ENCODE measurements at places on chromosomes 11 and 22. TPM values are rescaled to one million over a fixed set of nuclear protein-coding genes. Genes with fewer than 3 reads are reported as not detected.

DNA sequence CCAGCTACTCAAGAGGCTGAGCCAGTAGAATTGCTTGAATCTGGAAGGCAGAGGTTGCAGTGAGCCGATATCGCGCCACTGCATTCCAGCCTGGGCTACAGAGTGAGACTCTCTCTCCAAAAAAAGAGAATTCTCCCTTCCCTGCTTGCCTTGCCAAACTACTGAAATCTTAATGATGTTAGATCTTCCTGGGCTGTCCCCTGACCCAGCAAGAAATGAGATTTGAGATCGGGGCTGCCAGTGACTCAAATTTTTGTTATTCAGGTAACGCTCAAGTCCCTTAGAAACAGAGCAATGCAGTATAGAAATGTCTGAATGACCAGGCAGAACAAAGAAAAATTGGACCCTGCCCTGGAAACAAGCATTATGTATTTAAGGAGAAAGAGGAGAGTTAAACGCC, 4.0 kb upstream of the RBFOX2 start:
- no peak overlapping the region for H3K27ac ChIP-seq
- H3K4me1 ChIP-seq = peaks cover 22% of the 10 kb centered on the region
- H3K4me3 ChIP-seq = no peak overlapping the region
- no peaks in the 10 kb centered on the region for H3K27me3 ChIP-seq
- DNase-seq = no peak
- no peaks in the 10 kb centered on the region for H3K36me3 ChIP-seq

DNA sequence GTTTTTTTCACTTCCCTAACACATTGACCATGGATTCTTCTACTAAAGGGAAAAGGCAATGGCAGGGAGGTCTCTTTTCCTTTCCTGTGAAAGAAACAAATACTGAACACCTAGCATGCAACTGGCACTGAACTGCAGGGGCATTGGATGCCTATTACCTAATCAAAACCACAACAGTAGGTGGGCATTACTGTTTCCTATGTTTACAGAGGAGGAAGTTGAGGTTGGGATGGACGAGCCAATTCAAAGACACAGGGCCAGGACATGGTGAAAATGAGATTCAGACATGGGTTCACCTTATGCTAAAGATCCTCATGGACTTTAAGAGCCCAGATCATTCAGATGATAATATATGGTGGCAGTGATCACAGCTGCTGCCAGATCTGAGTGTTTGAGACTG, 407.0 kb downstream of the MIAT start:
- no peak for DNase-seq
- H3K4me1 ChIP-seq = peaks cover 43% of the 10 kb centered on the region
- H3K27me3 ChIP-seq = no peaks in the 10 kb centered on the region
- no peak overlapping the region for H3K27ac ChIP-seq
- no peaks in the 10 kb centered on the region for H3K36me3 ChIP-seq

DNA sequence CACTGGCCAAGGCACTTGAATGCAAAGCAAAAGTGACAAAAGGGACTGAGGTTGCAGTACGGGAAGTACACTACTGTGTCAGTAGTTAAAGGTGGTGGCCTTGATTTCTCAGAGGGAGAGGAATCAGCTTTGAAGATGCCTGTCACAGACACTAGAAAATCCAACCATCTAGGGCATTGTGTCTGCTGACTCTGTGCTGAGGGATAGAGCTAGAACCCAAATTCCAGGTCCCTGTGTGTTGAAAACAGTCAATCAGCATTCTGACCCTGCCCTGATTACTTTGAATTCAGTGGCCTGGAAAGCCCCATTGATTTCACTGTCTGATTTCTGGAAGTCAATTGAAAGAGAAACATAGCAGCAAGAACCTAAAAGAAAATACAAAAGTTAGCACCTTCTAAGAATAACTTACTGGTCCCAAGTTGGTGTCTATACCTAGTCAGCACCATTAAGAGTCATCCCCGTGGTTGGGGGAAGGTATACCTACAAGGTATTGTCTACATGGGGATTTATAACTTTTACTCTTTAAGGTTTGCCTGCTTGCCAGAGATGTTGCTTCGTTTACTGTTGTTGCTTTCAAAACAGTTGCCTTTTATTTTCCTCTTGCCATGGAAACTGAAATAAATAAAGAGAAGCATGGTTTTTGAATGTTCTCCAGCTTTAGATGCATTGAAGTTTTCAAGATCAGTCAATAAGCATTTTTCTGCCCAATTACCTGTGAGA, 97.3 kb downstream of the PDHX start:
- no peaks in the 10 kb centered on the region for H3K27me3 ChIP-seq
- DNase-seq = no peak
- no peaks in the 10 kb centered on the region for H3K36me3 ChIP-seq
- H3K27ac ChIP-seq = no peak overlapping the region

DNA sequence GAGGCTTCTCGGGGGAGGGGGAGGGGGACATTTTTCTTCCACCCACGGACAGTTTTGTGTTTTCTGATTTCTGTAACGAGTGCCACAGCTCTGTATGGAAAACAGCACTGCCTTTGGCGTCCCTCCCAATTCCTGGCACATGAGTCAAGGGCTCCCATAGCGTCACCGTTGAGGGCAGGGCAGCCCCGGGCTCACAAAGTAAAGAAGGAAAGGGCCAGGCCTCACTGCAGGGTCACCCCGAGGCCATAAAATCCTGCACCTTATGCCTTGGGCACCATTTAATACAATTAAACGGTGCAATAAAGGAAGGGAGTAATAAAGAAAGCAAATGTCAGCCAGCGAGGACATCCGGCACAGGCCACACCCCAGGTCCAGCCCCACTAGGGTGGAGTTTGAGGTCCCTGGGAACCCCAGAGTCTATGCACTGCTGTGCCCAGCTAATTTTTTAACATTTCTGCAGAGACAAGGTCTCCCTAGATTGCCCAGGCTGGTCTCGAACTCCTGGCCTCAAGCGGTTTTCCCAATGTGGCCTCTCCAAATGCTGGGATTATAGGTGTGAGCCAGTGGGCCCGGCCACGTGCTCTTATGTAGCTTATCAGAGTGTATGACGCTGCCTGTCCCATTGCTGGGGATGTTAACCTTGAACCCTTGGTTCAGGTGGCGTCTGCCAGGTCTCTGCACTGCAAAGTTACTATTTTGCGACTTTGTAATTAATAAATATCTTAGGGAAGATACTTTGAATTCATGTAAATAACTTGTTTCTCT, 13.6 kb upstream of the MUC2 start:
- H3K27ac ChIP-seq = no peak overlapping the region
- H3K4me3 ChIP-seq = no peak overlapping the region
- DNase-seq = no peak

- no peak for DNase-seq
- H3K4me3 ChIP-seq = peak overlapping the region; percentile 70
- H3K36me3 ChIP-seq = peaks cover 29% of the 10 kb centered on the region
- no peaks in the 10 kb centered on the region for H3K27me3 ChIP-seq
- H3K4me1 ChIP-seq = peaks cover 6% of the 10 kb centered on the region
- H3K27ac ChIP-seq = peak overlapping the region; percentile 88
Observed at GRCh38 chr22:37848587-37849088, 581 bp upstream of the EIF3L start.

DNA sequence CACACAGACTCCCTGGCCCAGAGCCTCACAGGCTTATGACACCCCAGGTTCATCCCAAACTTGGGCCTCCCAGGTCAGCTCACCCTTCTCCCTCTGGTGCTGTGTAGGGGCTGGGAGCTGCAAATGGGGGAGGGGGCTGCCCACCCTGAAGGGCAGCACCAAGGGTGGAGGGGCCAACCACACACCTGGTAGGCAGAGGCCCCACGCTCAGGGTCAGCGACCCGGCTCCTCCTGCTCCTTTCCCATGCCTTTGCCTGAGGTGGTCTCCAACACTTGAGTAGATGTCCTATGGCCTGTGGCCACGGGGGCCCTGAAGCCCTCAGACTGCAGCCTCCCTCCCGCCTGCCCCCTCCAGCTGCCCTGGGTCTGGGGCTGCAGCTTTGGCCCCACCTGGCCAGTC, 3.4 kb downstream of the DGCR6 start:
- DNase-seq = no peak
- H3K36me3 ChIP-seq = no peaks in the 10 kb centered on the region
- no peaks in the 10 kb centered on the region for H3K27me3 ChIP-seq
- H3K27ac ChIP-seq = no peak overlapping the region
- H3K4me1 ChIP-seq = no peaks in the 10 kb centered on the region

DNA sequence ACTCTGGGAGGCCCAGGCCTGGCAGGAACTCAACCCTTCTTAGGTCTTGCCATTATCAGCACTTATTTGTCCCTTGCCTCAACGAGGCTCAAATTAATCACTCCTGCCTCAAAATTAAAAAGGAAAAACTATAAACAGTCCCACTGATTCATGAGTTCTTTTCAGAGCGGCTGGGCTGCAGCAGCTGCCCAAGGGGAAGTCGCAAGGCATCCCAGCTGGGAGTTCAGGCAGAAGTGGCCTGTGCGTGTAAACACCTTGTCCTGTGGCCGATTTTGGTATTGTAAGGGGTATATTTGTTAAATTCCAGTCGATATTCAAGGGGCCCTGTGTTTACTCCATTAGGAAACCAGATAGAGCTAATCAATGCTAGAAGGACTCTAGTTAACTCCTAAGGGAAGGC, 213.9 kb upstream of the CADM1 start:
- no peak overlapping the region for H3K4me3 ChIP-seq
- H3K27ac ChIP-seq = no peak overlapping the region
- no peaks in the 10 kb centered on the region for H3K27me3 ChIP-seq
- no peaks in the 10 kb centered on the region for H3K36me3 ChIP-seq

- H3K4me3 ChIP-seq = no peak overlapping the region
- H3K27me3 ChIP-seq = no peaks in the 10 kb centered on the region
- H3K4me1 ChIP-seq = no peaks in the 10 kb centered on the region
- H3K36me3 ChIP-seq = no peaks in the 10 kb centered on the region
Observed at GRCh38 chr11:26572770-26573402, 823 bp upstream of the MUC15 start.

DNA sequence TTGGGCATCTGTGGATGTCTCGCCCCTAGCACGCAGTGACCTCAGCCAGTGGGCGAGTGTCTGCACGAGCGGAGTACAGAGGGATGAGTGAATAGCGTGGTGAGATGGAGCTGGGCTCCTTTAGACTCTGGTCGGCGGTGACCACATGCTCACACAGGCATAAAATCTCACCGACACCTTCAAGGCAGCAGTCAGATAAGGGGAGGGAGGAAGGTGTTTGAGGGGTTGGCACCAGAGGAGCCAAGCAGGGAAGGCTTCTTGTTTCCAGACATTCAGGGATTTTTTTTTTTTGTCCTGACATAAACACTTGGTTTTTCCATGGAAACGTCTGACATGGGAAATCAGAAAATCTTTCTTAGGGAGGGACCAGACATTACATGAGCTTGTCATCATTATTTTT, 35.8 kb downstream of the GRIK4 start:
- no peaks in the 10 kb centered on the region for H3K27me3 ChIP-seq
- peaks cover 8% of the 10 kb centered on the region for H3K4me1 ChIP-seq
- no peak for DNase-seq

DNA sequence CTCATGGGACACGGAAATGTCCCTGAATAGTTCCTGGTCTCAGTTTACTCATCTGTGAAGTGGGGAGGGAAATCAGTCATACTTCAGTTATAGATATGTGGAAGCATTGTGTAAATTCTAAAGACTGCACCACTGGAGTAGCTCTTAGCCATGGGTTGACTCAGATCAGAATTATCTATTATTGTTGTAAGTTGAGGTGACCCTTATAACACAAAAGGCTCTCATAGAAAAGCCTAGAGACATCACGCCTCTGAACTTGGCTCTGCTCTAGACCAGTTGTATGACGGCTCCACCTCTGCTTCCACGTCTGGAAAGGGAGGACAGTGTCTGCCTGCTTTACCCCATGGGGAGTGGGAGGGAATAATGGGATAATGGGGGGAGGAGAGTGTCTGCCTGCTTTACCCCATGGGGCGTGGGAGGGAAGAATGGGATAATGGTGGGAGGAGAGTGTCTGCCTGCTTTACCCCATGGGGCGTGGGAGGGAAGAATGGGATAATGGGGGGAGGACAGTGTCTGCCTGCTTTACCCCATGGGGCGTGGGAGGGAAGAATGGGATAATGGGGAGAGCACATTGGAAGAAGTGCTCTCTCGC, 98.2 kb downstream of the AMOTL1 start:
- H3K27me3 ChIP-seq = peaks cover 45% of the 10 kb centered on the region
- no peaks in the 10 kb centered on the region for H3K36me3 ChIP-seq
- no peak overlapping the region for H3K4me3 ChIP-seq
- H3K27ac ChIP-seq = no peak overlapping the region

GRCh38 chr11:66218036-66218435, 50.4 kb upstream of the RAB1B start:
- H3K36me3 ChIP-seq = peaks cover 30% of the 10 kb centered on the region
- no peak overlapping the region for H3K4me3 ChIP-seq
- DNase-seq = no peak

- H3K4me3 ChIP-seq = no peak overlapping the region
- H3K27me3 ChIP-seq = no peaks in the 10 kb centered on the region
- H3K27ac ChIP-seq = no peak overlapping the region
- H3K36me3 ChIP-seq = no peaks in the 10 kb centered on the region
- no peaks in the 10 kb centered on the region for H3K4me1 ChIP-seq
Observed at GRCh38 chr11:67572747-67573419, 10.7 kb upstream of the GSTP1 start.

- no peaks in the 10 kb centered on the region for H3K36me3 ChIP-seq
- DNase-seq = no peak
- no peaks in the 10 kb centered on the region for H3K4me1 ChIP-seq
- H3K27me3 ChIP-seq = no peaks in the 10 kb centered on the region
- no peak overlapping the region for H3K27ac ChIP-seq
Observed at GRCh38 chr11:1854949-1855885, 2.3 kb downstream of the LSP1 start.

- no peaks in the 10 kb centered on the region for H3K36me3 ChIP-seq
- no peaks in the 10 kb centered on the region for H3K27me3 ChIP-seq
- peaks cover 5% of the 10 kb centered on the region for H3K4me1 ChIP-seq
- H3K4me3 ChIP-seq = no peak overlapping the region
- H3K27ac ChIP-seq = no peak overlapping the region
Observed at GRCh38 chr11:79894111-79894510, 453.3 kb upstream of the TENM4 start.

GRCh38 chr22:19291218-19291579, 320 bp downstream of the CLTCL1 start:
- peak; percentile 64 for DNase-seq
- no peaks in the 10 kb centered on the region for H3K27me3 ChIP-seq
- H3K27ac ChIP-seq = no peak overlapping the region
- H3K4me3 ChIP-seq = peak overlapping the region; percentile 72
- H3K4me1 ChIP-seq = no peaks in the 10 kb centered on the region
- H3K36me3 ChIP-seq = no peaks in the 10 kb centered on the region

MS4A18 gene
- total RNA-seq = not detected

SMC1B gene
- not detected for total RNA-seq

DGCR6 gene
- total RNA-seq = 22.3 TPM

MAJIN gene
- total RNA-seq = not detected

OR51B2 gene
- not detected for total RNA-seq

SPON1 gene
- total RNA-seq = 13.3 TPM
